Stimulated activated CD4-positive, alpha-beta T cell treated with anti-CD3 and anti-CD28 coated beads, Interleukin-4, amount 100 ng/mL, for 4 hours (primary cell): ENCODE measurements at places on chromosomes 3 and 15.

DNA sequence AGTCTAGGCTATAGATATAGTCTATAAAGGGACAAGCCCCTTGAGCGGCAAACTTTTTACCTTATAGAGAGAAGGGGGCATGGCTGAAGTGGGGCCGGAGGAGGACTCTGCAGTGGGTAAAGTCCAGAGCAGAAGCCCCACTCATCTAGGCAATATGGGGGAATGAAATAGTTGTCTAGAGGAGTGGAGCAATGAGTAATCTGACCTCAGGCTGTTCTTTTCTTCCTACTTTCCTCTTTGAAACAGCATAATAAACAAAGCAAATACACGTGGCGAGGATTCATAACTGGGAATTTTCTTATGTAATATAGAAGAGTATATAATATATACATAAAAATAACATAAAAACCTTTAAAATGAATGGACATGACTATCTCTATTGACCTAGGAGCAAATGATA lies 546.4 kb upstream of the ZNF385D start:
- no peak for DNase-seq

DNA sequence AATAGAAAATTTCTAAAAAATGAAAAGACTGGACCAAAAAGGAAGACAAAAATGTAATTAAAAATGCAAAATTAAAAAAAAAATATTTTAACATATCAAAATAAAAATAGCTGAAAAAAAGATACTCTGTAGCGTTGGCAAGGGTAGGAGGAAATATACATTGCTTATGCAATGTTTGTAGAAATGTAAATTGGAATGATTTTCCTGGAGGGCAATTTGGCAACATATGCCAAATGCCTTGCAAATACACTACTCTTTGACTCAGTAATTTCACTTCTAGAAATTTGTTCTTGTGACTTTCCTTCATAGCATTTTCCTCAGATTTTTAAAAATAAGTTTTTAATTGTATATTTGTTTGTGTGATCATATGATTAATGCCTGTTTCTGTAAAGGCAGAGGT lies 296.6 kb downstream of the ZNF621 start:
- no peak for DNase-seq

DNA sequence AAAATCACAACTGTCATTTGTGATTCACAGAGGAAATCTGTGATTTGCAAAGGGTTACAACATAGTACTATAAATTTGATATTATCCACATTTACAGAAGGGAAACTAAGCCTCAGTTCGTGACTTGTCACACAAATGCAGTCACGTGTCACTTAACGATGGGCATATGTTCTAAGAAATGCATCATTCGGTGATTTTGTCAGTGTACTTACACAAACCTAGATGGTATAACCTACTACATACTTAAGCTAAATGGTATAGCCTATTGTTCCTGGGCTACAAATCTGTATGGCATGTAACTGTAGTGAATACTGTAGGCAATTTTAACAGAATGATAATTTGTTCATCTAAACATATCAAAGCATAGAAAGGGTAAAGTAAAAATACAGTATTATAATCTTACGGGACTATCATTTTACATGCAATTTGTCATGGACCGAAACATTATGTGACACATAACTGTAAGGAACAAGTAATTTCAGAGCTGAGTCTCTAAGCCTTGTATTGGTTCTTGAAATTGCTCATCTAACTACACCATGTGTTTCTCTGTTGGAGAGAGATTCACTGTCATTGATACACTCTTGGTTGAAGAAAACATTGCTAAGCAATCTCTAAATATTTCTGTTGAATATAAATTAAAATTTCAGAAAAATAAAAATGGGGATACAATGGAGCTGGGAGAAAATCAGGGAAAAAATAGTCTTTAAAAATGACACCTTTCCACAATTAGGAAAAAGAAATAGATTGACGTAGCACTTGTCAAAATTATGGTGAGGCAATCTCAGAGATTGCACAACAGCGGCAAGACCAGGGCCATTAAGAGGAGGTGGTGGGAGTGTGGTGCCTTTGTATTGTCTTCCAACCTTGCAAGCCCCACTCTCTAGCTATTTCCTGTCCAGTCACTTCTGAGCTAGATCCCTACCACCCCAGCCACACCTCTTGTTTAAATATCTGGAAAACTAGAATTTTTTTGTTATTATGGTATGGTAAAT lies 645.8 kb upstream of the TBL1XR1 start:
- DNase-seq, result no peak

- no peak for DNase-seq
These were observed 23.6 kb upstream of the LINGO1 start for GRCh38 chr15:77656294-77656693.

- DNase-seq, result no peak
These were observed 301.3 kb downstream of the IL20RB start for GRCh38 chr3:137259089-137259488.

GRCh38 chr3:71530903-71531530 lies 52.5 kb downstream of the FOXP1 start:
- no peak for DNase-seq

DNA sequence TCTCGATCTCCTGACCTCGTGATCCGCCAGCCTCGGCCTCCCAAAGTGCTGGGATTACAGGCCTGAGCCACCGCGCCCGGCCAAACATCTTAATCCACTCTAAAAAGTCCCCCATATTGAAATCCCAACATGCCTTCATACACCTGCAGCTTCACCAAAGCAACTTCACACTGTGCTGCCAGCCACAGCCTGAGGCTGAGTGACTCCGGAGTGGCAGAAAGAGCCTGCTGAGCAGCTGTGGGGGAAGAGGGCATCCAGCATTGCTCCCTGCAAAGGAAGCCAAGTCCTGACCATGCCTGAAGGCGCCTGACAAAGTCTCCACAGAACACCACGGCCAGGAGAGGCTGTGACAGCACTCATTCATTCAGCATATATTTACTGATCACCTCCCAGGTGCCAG lies 21.6 kb upstream of the VGLL4 start:
- no peak for DNase-seq

DNA sequence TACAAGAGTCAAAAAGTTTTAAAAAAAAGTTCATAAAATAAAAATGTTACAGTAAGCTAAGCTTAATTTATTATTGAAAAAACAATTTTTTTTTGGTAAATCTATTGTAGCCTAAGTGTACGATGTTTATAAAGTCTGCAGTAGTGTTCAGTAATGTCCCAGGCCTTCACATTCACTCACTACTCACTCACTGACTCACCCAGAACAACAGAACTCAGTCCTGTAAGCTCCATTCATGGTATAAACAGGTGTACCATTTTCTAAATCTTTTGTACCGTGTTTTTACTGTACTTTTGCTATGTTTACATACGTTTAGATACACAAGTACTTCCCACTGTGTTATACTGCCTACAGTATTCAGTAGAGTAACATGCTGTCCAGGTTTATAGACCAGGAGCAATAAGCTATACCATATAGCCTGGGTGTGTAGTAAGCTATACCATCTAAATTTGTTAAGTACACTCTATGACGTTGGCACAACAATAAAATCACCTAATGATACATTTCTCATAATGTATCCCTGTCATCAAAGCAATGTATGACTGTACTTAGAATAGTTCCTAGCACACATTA lies 41.2 kb upstream of the ZDHHC23 start:
- DNase-seq, result no peak

DNA sequence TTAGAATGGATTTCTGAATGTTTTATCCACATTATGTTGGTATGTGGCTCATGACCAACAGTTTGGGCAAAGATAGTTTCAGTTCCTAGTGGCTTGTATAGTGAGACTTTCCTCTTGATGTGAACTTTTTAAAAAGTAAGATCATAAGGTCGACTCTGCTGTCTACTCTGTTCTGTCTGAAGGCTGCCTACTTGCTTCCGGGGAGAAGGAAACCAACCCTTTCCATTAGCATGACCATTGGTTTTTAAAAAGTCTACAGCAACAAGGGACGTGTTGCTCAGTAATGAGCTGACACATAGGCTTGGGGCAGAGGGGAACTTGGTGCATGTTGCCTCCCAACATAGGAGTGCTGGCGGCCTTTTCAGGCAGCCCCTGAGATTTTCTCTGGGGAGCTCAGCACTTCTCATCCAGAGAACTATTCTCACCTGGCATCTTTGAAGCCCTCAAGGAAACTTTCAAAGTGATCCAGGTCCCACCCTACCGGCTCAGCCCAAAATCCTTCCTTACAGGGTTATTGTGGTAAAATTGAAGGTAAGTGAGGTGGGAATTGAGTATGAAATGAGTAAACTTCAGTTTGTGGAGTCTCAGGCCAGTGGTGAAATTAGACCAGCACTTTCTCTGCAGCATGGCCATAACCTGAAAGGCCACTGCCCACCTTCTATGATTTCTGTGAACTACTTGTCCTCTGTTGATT lies 30.6 kb downstream of the PSMD6 start:
- no peak for DNase-seq

- DNase-seq, result no peak
These were observed 78.0 kb downstream of the MYO1E start for GRCh38 chr15:59294574-59295260.

GRCh38 chr15:89472785-89473256 lies 23.6 kb downstream of the RHCG start:
- DNase-seq, result peak; percentile 17

DNA sequence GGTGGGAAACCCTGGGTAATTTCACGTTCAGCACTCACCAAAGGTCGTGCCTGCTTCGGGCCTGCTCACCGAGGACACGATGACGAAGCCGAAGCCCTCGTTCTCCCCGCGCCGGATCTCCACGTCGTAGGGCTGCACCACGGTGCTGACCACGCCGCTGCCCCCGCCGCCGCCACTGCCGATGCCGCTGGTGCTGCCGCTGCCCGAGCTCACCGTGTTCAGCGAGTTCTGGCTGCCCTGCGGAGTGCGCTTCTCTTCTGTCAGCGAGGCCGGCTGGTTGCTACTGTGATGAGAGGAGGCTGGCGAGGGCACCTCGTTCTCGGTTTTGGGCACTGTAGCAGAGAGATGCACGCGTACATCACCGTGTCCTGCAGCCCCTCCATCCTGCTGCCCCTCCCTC lies 659.5 kb downstream of the MAGI1 start:
- DNase-seq, result no peak

GRCh38 chr3:88093266-88093665 lies 34.2 kb downstream of the ZNF654 start:
- DNase-seq, result no peak

DNA sequence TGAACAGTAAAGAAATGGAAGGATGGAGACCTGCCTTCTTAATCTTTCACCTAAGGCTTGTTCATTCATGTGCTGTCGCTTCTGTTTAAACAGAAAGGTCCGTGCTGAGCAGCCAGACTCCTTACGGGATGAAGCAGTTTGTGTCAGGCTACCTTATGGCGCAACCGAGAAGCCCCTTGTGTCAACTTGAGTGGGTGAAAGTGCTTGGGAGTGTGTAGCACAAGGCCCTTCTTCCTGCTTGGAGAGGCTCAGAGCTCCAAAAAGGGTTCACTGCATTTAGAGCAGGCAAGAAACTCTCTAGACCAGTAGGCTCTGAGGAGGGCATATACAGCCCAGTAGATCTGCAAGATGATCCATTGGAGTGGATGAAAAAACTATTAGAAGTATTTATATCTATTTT lies 16.0 kb downstream of the CAPN3 start:
- DNase-seq, result no peak

DNA sequence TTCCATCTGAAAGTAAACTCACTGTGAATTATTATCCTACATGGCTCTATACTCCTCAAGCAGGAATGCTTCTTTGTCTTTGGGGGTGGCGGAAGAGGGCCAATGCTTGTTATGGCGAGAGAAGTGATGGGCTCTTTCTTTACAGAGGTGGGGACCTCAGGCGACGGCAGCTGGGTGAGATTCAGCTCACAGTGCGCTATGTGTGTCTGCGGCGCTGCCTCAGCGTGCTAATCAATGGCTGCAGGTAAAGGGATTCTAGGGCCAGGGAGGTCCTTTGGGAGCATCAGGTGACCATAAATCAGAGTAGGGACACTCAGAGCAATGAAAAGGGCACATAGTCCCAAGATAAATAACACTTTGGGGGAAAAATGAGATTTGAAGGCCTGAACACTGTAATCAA lies 39.0 kb downstream of the ESYT3 start:
- no peak for DNase-seq

- no peak for DNase-seq
These were observed 410.6 kb downstream of the FOXP1 start for GRCh38 chr3:71172951-71173350.

- no peak for DNase-seq
These were observed 45.2 kb upstream of the PFN2 start for GRCh38 chr3:150015901-150016300.

GRCh38 chr3:5013021-5013906 lies 34.0 kb downstream of the BHLHE40 start:
- DNase-seq, result no peak

GRCh38 chr3:84727616-84728015 lies 231.2 kb upstream of the CADM2 start:
- no peak for DNase-seq

DNA sequence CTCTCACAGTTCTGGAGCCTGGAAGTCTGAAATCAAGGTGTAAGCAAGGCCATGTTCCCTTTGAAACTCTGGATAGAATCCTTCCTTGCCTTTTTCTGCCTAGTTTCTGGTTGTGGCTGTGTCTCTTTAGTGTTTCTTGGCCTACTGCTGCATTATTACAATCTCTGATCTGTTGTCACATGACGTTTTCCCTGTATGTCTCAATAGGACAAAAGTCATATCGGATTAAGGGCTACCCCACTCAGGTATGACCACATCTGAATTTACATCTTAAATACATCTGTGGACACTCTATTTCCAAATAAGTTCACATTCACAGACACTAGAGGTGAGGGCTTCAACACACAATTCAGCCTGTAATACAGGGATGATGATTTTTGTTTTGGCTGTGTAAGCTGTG lies 13.3 kb downstream of the NECTIN3 start:
- DNase-seq, result no peak

DNA sequence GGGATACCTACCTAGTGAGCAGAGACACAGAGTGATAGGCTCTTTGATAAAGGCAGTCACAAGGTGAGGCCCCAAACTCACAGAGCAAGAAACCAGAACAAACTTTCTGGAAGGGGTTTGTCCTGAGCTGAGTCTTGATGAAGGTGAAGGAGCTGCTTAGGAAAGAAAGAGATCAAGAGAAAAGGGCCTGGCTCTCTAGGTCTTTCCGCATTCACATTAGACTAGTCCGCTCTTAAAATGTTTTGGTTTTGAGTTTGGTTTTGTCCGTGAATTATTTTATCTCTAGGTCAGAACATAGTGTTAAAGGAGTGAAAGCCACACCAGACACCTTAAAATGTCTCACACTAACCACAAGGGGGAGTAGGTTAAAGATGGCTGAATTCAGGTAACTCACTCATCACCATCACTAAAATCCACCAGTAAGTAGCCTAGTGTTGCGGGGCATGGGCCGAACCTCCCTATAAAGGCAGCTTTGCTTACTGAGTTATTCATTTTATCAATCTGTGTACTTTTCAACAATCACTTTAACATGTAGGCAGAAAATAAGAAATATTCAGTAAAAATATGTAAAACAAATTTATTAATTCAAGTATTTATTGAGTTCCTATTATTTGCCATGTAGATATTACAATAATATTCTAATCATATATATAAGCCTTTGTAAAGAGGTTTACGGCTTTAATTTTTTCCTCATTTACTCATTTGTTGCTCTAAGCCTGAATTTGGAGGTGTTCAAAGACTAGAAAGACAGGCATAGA lies 121.5 kb upstream of the TSC22D2 start:
- DNase-seq, result no peak

GRCh38 chr3:16743276-16743675 lies 138.1 kb upstream of the DAZL start:
- DNase-seq, result no peak

GRCh38 chr3:8644748-8645390 lies at the start of gene SSUH2:
Gene SSUH2 (minus strand): TSS chr3:8644798. CDS start chr3:8644758, 40 bp downstream.
- DNase-seq, result no peak

- DNase-seq, result no peak
These were observed 105.6 kb upstream of the HES1 start for GRCh38 chr3:194030372-194030771.
